Heart right ventricle (tissue), 16 donors: ENCODE measurements at places on chromosomes 4 and X.
A peak's percentile ranks its signal among the peaks of the same experiment; 100 is the strongest.

DNA sequence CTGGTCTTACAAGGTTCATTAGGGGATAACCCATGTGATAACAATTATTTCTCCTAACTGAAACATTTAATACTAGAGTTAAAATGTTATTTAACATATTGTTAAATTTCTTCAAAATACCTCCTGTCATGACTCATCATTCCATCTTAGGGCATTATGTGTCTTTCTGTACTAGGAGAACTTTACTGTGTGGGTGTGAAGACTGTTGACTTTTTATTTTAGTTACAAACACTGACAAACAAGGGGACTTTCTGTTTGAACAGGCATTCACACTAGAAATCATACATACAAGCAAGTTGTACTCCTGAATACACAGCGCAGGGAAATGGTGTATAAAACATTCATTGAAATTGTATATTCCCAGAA, 175.9 kb downstream of the FBXW7 start:
- no peaks in the 10 kb centered on the region for H3K36me3 ChIP-seq
- H3K27me3 ChIP-seq: no peaks in the 10 kb centered on the region
- DNase-seq: no peak
- no peak overlapping the region for H3K4me3 ChIP-seq
- H3K4me1 ChIP-seq: peaks cover 32% of the 10 kb centered on the region

GRCh38 chr4:158810487-158811215, 41.8 kb downstream of the FNIP2 start:
- H3K4me3 ChIP-seq: peak overlapping the region; percentile 32
- no peak for DNase-seq
- peak overlapping the region; percentile 70 for H3K27ac ChIP-seq
- peaks cover 80% of the 10 kb centered on the region for H3K4me1 ChIP-seq
- no peaks in the 10 kb centered on the region for H3K27me3 ChIP-seq

DNA sequence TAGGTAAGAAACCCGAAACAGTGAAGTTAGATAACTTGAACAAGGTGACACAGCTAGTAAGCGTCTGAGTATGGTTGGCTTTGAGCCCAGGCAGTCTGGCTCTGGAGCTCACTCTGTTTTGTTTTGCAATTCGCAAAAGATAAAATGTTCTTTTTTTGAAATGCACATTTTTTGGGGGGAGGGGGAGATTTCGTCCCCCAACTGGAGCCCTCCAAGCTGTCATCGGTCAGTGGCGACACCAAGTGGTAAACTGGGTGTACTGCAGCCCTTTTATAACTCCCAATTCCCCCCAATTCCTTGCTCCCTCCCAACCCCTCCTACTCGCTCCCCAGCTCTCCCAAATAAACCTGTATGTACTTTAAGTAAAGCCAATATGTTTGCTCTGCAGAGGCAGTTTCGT, 2.8 kb upstream of the CLCN5 start:
- H3K4me1 ChIP-seq: no peaks in the 10 kb centered on the region
- H3K27ac ChIP-seq: no peak overlapping the region
- peak; percentile 29 for DNase-seq
- H3K36me3 ChIP-seq: no peaks in the 10 kb centered on the region
- H3K4me3 ChIP-seq: no peak overlapping the region

GRCh38 chr4:110002326-110002725, 89.6 kb downstream of the EGF start:
- no peak overlapping the region for H3K27ac ChIP-seq
- no peaks in the 10 kb centered on the region for H3K36me3 ChIP-seq
- DNase-seq: no peak
- H3K4me3 ChIP-seq: no peak overlapping the region

- H3K27me3 ChIP-seq: no peaks in the 10 kb centered on the region
- peaks cover 20% of the 10 kb centered on the region for H3K4me1 ChIP-seq
- DNase-seq: no peak
- no peak overlapping the region for H3K4me3 ChIP-seq
Measured at GRCh38 chr4:101418055-101418454, 70.7 kb upstream of the PPP3CA start.

DNA sequence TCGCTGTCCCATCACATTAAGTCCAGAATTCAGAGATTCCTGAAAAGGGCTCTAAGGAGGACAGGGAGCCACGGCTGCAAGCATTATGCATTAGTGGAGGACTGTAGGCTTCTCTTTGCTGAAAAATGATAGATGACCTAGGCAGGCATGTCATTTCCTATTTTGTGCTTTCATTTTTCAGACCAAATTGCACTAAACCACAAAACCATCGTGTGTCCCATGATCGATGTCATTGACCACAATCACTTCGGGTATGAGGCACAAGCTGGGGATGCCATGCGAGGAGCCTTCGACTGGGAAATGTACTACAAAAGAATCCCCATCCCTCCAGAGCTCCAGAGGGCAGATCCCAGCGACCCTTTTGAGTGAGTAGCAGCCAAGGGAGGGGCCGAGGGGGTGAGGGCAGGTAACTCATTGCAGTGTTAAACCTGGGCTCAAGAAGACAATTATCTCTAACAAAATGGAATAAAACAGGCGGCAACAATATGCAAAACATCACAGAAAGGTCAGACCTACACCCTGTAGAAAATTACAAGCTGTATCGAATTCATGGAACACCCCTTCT, 355.2 kb upstream of the GALNT7 start:
- H3K4me3 ChIP-seq: no peak overlapping the region
- H3K27ac ChIP-seq: no peak overlapping the region
- H3K27me3 ChIP-seq: peaks cover 13% of the 10 kb centered on the region
- H3K36me3 ChIP-seq: no peaks in the 10 kb centered on the region
- no peak for DNase-seq
- H3K4me1 ChIP-seq: no peaks in the 10 kb centered on the region

- H3K27me3 ChIP-seq: peaks cover 75% of the 10 kb centered on the region
- no peaks in the 10 kb centered on the region for H3K36me3 ChIP-seq
- H3K4me3 ChIP-seq: peak overlapping the region; percentile 32
- no peaks in the 10 kb centered on the region for H3K4me1 ChIP-seq
- H3K27ac ChIP-seq: no peak overlapping the region
- DNase-seq: no peak
Measured at GRCh38 chr4:180059216-180059881, 2183.9 kb upstream of the TENM3 start.

DNA sequence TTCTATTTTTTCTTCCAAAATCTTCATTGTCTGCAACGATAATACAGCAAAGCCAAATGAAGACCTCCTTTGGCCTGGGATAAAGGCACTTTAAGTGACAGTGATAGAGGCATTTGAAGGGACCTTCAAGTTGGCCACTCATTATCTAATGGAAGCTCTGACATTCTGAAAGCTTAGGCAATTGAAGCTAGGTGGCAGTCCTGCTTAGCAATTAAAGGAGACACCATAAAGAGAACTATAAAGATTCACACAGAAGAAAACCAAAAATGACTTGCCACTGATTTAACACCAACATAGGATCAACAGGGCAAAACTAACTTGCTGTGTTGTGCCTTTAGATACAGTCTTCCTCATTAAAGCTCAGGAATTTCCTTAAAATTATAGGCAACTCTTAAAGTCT, 103.3 kb upstream of the TSPAN7 start:
- H3K4me3 ChIP-seq: no peak overlapping the region
- DNase-seq: no peak
- no peaks in the 10 kb centered on the region for H3K36me3 ChIP-seq
- no peaks in the 10 kb centered on the region for H3K27me3 ChIP-seq
- no peak overlapping the region for H3K27ac ChIP-seq

DNA sequence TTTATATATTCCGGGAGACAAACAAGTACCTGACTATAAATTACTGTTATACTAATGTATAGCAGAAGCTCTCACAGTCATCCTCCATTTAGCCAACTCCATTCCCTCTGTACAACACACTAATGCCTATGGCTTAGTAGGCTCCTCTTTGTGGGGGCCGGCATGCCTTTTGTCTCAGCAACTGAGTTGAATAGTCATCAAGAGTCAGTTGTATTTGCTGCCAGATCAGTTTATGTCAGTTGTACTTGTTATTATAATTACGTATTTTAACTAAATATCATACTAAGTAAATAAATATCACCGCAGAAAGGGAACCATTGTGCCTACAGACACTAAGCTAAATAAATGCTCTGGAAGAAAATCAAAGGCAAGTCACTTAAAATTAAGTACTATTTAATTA, 9.9 kb downstream of the PRMT9 start:
- no peak overlapping the region for H3K27ac ChIP-seq
- no peak for DNase-seq
- H3K36me3 ChIP-seq: peaks cover 39% of the 10 kb centered on the region
- no peaks in the 10 kb centered on the region for H3K27me3 ChIP-seq
- no peak overlapping the region for H3K4me3 ChIP-seq

GRCh38 chr4:140968371-140968770, 164.9 kb downstream of the RNF150 start:
- H3K36me3 ChIP-seq: no peaks in the 10 kb centered on the region
- no peaks in the 10 kb centered on the region for H3K27me3 ChIP-seq
- H3K4me3 ChIP-seq: no peak overlapping the region
- H3K4me1 ChIP-seq: peaks cover 29% of the 10 kb centered on the region
- H3K27ac ChIP-seq: no peak overlapping the region

GRCh38 chr4:76376534-76376933, 44.4 kb downstream of the CCDC158 start:
- no peak overlapping the region for H3K27ac ChIP-seq
- no peaks in the 10 kb centered on the region for H3K27me3 ChIP-seq
- H3K4me1 ChIP-seq: no peaks in the 10 kb centered on the region
- H3K4me3 ChIP-seq: no peak overlapping the region

DNA sequence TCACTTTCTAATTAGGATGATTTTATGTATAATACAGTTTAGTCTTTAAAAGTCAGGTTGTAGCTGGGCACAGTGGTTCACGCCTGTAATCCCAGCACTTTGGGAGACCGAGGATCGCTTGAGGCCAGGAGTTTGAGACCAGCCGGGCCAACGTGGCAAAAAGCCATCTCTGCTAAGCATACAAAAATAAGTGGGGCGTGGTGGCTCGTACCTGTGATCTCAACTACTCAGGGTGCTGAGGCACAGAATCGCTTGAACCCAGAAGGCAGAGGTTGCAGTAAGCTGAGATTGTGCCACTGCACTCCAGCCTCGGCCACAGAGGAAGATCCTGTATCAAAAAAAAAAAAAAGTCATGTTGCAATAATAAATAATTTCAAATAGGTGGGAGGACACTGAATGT, 364.2 kb downstream of the BMPR1B start:
- H3K4me3 ChIP-seq: no peak overlapping the region
- H3K27me3 ChIP-seq: no peaks in the 10 kb centered on the region
- H3K36me3 ChIP-seq: no peaks in the 10 kb centered on the region

DNA sequence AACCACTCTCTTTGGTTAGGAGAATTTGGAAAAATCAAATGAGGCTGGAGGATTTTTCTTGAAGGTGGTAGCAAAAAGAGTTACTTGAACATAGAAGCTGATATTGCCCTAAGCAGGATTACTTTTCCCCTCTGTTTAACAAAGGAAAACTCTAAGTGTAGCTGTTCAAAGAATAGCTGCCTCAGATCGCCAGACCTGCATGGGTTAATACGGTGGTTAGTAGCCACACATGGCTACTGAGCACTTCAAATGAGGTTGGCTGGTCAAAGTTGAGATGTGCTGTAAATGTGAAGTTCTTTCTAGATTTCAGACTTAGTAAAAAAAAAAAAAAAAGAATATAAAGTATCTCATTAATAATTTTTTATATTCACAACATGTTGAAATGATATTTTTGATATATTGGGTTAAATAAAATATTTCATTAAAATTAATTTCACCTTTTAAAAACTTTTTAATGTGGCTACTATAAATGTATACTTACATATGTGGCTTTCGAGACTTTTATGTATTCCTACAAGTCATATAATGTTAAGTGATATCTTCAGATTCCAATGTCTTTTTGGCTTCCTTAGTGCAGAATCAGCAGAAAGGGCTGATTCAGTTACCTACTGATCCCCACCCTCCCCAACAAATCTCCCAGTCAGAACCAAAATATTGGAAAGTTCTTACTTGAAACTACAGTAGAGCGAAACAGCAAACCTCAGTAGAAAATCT, 3.3 kb upstream of the RPS6KA3 start:
- DNase-seq: no peak
- no peaks in the 10 kb centered on the region for H3K4me1 ChIP-seq
- no peaks in the 10 kb centered on the region for H3K36me3 ChIP-seq
- no peaks in the 10 kb centered on the region for H3K27me3 ChIP-seq
- no peak overlapping the region for H3K4me3 ChIP-seq

- no peaks in the 10 kb centered on the region for H3K4me1 ChIP-seq
- no peak for DNase-seq
- H3K36me3 ChIP-seq: no peaks in the 10 kb centered on the region
- no peak overlapping the region for H3K4me3 ChIP-seq
Measured at GRCh38 chrX:11739776-11740175, 18.3 kb upstream of the MSL3 start.

GRCh38 chrX:155611302-155611701, 1.4 kb downstream of the TMLHE start:
- H3K27ac ChIP-seq: no peak overlapping the region
- DNase-seq: no peak
- no peaks in the 10 kb centered on the region for H3K36me3 ChIP-seq
- H3K4me3 ChIP-seq: peak overlapping the region; percentile 79
